ENCODE measurements at places on chromosomes 12 and 14.

GRCh38 chr12:90677552-90677951, 277.4 kb downstream of the CCER1 start:
- no peak for DNase-seq

DNA sequence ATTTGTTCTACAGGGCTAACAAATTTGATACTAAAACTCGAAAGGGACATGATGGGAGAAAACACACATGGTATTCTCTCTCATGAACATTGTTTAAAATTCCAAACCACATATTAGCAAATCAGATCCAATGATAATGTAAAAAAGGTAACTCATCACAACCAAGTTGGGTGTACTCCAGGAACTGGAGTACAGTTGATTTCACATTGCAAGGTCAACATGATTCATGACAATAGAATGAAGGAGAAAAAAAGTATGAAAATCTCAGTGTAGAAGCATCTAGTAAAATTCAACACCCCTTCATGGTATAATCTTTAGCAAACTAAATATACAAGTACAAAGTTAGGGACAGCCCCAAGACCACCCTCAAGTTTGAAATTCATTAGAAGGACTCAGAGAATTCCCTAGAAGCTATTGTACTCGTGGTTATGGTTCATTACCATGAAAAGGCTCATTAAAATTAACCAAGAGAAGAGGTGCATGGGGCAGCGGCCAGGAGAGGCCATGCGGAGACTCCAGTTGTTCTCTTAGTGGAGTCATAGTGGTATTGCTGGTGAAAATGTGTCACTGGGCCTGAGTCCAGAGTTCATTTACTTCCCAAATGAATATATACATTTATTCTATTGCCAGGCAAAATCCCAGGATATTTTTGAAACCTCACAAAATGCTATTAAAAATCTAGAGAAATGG, 3.1 kb upstream of the CDCA4 start:
- no peak for DNase-seq

DNA sequence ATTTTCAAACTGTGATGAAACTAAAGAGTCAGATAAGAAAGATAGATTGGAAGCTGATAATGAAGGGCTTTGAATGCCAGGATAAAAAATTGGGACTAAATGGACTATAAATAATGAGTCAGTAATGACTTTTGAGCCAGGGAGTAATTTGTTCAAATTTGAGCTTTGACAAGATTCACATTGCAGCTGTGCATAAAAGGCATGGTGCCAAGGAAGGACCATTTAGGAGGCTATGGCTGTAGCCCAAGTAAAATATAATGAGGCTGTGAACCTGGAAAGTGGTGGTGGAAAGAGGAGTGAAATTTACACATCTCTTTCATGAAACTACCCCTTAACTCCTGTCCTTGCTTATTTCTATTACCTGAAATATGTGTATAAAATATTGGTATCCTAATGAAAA, 218.5 kb downstream of the SLC6A15 start:
- DNase-seq, result no peak

- DNase-seq, result no peak
Observed at GRCh38 chr12:32761716-32762115, 6.0 kb upstream of the YARS2 start.

- DNase-seq, result no peak
Observed at GRCh38 chr14:51124029-51124428, 29.1 kb upstream of the TRIM9 start.

GRCh38 chr12:66008985-66009384, 121.6 kb downstream of the LLPH start:
- DNase-seq, result no peak

- DNase-seq, result no peak
Observed at GRCh38 chr12:6647083-6647604, at the start of gene ACRBP. Gene ACRBP, minus strand, starts transcription at chr12:6647432. Its CDS starts 66 bp downstream, at chr12:6647366.

- DNase-seq, result no peak
Observed at GRCh38 chr12:103687253-103687652, 100.2 kb downstream of the STAB2 start.

DNA sequence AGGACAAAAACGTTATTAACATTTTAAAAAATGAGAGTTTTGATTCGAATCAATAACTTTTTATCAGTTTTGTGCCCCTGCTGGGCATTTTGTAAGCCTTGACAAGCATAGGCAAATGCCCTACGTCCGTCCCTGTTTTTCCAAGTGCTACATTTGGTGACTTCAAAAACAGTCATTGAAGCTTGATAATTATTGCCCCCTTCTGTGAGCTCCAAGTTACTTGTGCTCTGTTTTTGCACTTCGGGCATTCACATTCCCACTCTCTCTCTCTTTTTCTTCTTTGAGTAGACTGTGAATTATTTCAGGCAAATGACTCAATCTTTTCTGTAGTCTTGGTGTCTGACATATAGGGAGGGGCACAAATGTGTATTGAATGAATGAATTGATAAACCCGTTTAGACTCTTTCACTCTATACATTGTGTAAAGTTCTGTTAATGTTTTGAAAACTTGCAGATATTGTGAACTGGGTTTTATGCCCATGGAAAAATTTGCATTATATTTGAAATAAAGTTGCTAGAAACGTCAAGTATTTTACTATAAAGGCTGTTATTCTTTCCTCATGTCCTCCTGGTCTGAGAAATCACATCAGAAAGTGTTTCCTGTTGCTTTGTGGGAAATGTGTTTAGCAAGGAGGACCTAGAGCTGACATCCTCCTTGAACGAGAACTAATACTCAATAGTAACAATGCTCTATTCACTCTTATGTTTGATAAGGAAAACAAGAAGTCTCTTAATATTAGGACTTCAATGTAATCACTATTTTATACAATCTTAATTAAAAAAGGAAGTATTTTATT, 1.4 kb downstream of the APAF1 start:
- DNase-seq, result no peak

GRCh38 chr12:110992909-110993308, 72.5 kb upstream of the MYL2 start:
- DNase-seq, result no peak

DNA sequence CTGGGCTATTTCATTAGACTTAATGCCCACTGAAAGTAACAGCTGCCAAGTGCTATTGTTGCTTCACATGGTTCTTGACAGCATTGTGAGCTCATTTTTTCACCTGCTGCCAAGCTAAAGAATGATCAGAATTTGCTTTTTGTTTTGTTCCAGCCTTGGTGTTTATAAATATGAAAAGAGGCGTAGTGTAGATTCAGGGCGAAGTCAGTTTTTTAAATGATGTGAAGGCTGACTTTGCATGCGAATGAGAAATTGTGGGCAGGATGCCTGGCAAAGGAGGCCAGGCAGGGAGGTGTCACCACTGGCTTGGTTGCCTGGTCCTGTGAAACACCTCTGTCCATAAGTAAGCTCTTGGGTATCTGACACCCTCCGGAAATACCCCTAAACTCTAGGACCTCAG, 93.3 kb upstream of the NAP1L1 start:
- DNase-seq, result no peak

- DNase-seq, result no peak
Observed at GRCh38 chr14:80325688-80326087, 114.4 kb upstream of the DIO2 start.

DNA sequence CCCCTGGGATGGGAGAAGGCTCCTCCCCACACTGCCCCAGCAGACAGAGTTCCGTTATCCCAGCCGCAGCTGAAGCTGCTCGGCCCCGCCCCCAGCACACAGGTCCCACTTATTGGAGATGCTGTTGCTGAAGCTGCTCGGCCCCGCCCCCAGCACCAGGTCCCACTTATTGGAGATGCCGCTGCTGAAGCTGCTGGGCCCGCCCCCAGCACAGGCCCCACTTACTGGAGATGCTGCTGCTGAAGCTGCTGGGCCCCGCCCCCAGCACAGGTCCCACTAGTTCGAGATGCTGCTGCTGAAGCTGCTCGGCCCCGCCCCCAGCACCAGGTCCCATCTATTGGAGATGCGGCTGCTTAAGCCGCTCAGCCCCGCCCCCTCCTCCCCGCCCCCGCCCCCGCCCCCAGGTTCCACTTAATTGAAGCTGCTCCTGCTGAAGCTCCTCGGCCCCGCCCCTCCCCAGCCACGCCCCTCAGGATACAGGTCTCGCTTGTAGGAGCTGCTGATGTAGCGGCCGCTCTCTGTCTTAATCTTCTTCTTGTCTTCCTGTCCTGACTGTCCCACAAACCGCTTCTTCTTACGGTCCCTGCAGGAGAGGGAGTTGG, 12.0 kb downstream of the CFAP73 start:
- no peak for DNase-seq

DNA sequence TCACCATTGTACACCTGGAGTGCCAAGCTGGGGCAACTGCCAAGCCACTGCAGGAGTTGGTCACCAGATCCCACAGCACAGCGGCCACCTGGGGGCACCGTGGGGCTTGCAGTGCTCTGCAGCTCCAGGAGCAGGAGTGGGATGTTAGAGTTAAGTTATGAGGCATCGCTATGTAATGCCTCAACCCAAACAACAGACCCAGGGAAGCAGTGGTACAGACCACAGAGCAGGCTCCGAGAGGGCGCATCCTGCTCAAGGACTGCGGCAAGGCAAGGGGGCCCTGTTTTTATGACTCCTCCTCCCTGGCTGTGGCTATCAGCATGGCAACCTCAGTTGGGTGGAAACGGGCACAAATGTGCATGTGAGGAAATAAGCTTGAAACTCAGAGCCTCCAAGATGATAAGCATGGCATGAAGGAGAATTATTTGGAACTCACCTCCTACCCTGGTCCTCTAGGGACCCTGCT, 63.1 kb downstream of the ARL6IP4 start:
- peak; percentile 27 for DNase-seq

GRCh38 chr14:102951034-102951433, 28.6 kb downstream of the AMN start:
- no peak for DNase-seq

DNA sequence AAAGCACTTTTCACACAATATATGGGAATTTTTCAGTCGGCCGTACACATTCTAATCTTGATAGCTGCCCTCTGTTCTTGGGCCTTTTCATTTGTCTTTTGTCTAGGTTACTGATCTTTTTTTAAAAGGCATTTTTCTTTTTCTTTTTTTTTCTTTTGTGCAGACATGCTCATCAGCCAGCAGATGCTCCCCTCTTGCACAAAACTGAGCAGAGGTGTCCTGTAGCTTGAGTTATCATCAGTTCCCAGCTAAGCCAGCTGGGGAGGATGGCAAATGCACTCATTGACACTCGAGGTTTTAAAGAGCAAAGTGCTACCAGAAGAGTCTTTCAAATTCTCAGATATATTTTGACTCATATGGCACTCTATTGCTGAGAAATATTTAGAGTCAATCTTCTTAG, 913.9 kb upstream of the SEL1L start:
- DNase-seq, result no peak

DNA sequence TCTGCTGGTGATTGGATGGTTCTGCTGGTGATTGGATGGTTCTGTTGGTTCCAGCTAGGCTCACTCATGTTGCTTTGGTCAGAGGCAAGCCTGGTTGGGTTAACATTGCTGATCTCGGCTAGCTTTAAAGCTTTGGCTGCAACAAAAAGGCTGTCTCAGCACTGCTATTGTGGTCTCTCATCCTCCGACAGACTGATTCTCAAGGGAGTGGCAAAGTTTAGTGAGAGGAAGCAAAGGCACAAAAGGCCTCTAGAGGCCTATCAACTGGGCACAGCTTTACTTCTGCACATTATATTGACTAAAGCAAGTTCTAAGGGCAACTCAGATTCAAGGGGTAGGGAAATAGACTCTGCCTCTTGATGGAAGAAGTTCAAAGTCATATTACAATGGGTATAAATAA, 84.7 kb upstream of the LGR5 start:
- no peak for DNase-seq

- no peak for DNase-seq
Observed at GRCh38 chr14:72126091-72126490, 193.9 kb downstream of the RGS6 start.

DNA sequence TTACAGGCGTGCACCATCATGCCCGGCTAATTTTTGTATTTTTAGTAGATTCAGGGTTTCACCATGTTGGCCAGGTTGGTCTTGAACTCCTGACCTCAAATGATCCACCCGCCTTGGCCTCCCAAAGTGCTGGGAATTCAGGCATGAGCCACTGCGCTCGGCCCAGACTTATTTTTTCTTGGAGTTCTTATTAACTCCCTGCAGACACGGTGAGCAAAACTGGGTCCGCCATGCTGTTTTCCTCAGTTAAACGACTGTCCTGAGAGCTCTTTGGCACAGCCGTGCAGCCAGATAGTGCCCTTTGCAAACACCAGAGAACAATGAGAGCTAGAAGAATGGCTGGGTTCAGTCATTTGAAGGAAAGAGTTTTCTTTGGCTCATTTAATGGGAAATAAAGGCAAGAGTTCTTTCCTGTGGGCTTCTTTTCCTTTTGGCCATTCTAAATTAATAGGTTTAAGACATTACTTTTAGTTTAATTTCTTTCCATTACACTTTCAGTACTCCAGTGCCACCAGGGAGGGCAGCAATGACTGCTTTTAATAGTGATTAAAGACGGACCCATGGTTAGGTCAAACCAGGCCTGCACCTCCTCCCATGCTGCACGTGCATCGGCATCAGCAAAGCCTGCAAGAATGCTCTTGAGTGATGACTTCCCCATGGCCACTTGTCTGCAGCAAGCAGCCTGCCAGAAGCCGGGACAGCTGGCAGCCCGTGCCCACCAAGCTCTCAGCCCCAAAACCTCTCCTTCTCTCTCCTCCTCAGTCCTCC, 60.7 kb downstream of the VCPKMT start:
- no peak for DNase-seq

DNA sequence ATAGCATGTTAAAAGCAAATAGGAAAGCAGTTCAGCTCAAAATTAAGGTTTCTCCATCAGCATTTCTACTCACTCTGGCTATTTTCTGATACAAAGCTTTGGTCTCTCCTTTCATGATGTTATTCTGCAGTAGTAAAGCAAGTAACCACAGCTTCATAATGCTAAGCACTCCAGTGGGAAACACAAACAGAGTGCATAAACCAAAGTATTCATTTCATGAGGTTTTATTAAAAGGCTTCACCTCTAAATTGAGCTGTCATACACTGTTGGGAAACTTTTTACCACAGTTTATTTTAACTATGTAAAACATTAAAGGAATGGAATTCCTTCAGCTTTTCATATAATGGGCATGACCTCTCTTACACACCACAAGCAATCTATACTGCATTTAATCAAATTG, 157.9 kb upstream of the LMO3 start:
- no peak for DNase-seq

GRCh38 chr14:100240668-100241032, 1.7 kb downstream of the YY1 start:
- DNase-seq, result no peak

DNA sequence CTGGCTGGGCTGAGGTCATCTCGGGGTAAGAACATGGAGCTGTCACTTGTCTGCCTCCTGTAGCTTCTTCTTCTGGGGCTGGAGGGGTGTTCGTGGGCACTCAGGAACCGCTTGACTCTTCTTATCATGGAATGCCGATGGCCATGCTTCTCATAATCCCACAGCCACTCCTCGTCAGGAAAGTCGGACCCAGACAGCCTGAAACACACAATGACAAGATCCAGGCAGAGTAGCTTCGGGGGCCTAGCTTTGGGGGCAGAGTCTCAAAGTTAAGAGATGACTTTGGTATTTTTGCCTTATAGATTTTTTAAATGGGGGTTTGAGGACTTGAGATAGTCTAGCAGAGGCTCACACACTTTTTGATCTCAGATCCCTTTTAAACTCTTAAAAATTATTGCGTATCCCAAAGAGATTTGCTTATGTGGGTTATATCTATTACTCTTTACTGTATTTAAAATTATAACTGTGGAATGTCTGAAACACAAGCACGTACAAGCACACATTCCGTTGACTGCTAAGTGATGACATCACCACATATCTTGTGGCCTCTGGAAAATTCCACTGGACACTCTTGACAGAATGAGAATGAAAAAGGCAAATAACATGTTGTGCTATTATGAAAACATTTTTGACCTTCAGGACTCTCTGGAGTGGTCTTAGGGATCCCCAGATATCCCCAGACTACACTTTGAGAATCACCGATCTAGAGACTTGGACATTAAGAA, 43.3 kb downstream of the BEST3 start:
- DNase-seq, result no peak
